ENCODE measurements at places on chromosomes 12 and 14.
A peak's percentile ranks its signal among the peaks of the same experiment; 100 is the strongest.

DNA sequence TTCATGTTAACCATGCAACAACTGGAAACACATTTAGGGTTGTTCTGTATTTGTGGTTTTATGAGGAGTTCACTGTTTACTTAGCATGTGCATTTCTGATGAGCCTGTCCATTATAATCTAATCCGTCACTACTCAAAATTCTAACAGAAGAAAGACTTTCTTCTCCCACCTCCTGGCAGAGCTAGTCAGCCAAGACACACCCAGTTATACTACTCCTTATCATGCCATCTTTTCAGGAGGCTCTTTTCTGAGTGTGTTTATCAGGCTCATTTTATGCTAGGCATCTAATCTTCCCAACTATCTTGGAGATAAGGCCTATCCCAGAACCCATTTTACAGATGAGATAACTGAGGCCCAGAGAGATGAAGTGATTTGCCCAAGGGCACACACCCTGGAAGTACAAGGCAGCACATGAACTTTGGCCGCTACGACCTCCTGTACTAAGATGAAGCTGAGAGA is 10.4 kb upstream of the MED13L start:
- DNase-seq, result no peak

GRCh38 chr12:41437563-41437962 is 249.4 kb downstream of the PDZRN4 start:
- DNase-seq, result no peak

DNA sequence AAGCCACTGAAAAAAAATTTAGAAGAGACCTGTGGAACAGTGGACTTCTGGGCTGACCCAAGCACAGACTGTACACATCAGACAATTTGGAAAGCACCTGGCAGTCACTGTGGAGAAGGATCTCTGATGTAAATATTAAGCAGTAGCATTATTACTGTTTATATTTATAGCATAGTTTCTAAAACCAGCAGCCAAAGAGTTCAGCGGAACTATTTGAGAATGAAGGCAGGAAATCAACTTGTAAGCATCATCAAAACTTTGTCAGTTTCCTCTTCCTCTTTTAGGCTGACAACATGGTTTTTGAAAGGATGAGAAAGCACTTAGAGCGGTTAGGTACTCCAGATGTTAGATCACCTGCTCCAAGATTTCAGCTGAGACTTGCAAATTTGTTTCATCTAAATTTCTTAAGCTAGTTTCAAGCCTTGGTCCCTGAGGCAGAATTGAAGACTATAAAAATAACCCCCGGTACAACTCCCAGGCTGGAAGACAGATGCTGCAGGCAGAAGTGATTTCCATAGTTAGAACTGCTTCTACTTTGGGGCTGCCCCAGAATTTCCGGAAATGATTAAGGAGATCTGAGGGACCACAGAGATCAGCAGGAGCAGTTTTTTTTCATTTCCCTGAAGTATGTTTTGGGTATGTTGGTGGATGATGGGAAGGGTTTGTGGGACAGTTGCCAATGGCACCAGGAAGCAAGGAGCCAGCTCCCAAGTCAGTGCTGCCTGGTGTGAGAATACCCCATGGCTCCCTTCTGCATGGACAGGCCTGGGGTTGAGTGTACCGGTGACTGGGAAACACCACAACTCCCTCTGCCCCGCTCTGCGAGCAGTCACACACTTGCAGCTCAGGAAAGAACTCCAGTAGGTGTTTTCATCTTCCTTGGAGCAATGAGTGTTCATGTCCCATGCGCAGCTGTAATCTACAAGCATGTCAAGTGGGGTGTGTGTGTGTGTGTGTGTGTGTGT is 354.5 kb downstream of the NUAK1 start:
- no peak for DNase-seq

DNA sequence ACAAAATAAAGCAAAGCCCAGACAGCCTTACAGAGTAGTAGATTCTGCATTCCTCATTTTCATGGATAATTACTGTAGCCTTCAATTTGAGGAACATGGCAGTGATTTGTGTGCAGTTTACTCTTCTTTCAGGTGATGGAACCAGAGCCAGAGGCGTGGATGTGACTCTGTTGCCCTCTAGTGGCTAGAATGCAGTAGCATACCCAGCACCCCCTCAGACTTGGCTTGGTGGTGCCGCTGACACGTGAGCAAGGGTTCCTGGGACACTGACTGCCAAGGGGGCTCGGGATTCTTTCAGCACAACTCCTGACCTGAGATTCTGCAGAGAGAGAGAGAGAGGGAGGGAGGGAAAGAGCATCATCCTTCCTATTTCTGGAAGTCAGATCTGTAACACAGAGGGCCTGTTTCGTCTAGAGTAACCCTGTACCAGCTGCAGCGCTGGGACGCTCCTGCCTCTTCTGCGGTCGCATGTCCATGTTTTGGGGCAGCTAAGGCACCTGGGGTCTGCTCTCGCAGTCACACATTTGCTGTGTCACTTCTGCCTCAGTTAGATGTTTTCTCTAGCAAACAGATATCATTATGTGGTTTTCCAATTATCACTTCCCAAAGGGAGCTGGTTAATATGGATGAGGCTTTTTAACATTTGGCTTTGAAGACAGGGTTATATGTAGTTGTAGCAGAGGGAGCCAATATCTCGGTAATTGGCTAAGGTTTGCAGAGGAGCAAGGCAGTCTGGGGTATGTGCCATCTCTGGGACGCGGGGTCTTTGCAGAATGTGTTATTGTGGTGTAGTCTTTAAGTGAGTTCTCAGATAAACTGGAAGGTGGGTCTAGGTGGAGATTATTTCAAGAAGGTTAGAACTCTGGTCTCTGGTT is 428.1 kb downstream of the NRXN3 start:
- DNase-seq, result peak; percentile 43

DNA sequence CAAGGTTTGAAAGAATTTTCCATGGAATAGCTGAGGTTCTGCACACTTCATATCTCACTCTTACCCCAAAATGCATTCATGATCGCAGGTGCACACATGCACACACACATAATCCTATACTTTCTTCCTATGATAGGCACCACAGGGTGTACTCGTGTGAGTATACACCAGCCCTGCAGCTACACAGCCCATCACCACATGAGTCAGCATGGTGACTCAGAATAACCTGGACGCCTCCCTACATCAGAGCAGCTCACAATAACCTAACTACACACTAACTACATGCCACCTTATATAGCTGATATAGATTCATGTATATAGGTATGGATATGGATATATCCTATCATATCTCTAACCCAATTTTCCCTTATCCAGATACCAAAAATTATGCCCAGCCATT is 850.2 kb upstream of the TMEM132C start:
- DNase-seq, result no peak

- no peak for DNase-seq
Measured at GRCh38 chr12:115932066-115932465, 345.4 kb downstream of the MED13L start.

DNA sequence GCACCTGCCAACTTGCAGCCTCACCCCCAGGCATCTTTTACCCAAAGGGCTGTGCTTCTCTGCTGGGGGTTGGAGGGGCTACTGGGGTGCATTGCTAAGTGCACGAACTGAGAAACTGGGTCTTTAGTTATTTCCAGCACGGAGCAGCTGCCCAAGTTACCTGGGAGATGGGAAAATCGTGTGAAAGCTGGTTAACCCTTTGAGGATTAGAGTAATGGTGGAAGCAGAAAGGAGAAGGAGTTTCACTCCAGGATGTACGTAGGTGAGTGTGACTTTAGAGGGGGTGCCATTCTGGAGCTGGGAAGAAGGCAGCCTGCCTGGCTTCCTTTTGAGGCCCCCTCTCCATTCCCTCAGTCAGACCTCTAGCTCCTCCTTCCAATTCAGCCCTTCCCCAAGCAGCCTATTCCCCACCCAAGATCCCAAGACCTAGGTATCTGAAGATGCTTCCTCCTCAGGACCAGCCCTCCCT is 1.0 kb upstream of the ADCY6 start:
- no peak for DNase-seq

DNA sequence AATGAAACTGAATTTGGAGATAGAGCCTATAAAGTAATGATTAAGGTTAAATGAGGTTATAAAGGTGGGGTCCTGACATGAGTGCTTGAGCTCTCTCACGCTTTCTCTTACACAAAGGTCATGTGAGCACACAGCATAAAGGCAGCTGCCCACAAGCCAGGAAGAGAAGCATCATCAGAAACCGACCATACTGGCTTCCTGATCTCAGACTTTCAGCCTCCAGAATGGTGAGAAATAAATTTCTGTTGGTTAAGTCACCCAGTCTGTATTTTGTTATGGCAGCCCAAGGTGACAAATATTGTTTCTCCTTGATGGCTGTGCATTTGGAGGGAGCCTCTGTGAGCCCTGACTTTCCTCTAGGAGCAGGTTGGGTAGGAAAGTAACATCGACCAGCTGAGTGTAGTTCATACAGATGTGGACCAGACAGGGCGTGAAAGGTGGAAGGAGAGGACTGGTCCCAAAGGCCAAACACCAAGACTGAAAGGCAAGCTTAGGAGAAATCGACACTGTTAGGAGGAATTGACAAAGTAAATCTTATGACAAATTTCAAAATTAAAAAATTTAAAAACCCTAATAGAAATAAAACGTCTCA is 97.6 kb upstream of the SLC38A2 start:
- no peak for DNase-seq

DNA sequence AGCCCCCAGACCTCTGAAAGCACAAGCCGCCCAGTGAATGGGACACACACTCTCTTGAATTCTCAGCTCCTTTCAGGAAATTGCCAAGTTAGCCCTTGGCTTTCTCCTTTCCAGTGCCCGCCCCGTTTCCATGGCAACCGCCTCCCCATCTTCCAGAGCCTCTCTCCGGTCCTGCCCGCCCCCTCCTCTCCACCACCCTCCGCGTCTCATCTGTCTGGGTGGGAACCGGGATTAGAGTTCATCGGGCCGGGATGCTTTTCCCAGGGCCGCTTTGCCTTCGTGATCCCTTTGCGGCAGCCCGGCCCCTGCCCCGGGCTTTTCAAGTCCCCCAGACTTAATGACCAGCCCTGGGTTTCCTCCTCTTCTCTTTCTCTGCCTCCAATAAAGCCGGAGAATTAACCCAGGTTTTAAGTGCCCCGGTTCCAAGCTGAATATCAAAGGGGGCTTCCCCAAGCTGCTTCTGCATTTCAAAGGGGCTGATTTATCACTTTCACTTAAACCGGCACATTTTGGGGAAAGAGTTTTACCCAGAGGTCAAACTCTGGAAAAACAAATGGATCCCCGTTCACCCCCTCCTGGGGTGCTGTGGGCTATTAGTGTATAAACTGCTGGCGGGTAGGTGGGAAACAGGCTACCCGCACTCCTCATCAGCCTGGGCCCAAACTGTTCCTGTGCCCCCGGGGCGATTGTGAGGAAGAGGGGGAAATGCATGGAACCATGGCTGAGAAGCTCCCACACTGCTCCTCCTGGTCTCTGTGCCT is 101.7 kb downstream of the ZFP36L1 start:
- no peak for DNase-seq

DNA sequence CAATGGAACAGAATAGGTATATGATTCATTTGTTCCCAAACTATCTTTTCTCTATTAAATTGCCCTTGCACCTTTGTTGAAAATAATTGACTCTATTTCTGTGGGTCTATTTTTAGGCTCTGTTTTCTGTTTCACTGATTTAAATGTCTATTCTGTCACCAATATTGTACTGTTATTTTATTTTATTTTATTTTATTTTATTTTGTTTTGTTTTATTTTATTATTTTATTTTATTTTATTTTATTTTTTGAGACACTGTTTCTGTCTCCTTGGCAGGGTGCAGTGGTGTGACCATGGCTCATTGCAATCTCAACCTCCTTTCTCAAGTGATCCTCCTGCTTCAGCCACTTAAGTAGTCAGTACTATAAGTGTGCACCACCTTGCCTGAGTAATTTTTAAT is 34.9 kb downstream of the OR4N2 start:
- DNase-seq, result no peak
